ENCODE measurements at places on chromosomes 4 and X. TPM values are rescaled to one million over a fixed set of nuclear protein-coding genes. Genes with fewer than 3 reads are reported as not detected.

TLR1 gene
- total RNA-seq, result 6.9 TPM

ADH5 gene
- 69.8 TPM for total RNA-seq

SYP gene
- 0.14 TPM for total RNA-seq

VBP1 gene
- 79.0 TPM for total RNA-seq

FGFBP2 gene
- not detected for total RNA-seq

TCP11X2 gene
- total RNA-seq, result not detected

EMCN gene
- total RNA-seq, result 127 TPM

ARR3 gene
- total RNA-seq, result not detected

KIT gene
- 12.9 TPM for total RNA-seq

ABLIM2 gene
- 8.8 TPM for total RNA-seq

VCX3B gene
- not detected for total RNA-seq

ODAM gene
- total RNA-seq, result not detected

ABCG2 gene
- total RNA-seq, result 96.0 TPM

DIPK2B gene
- total RNA-seq, result 88.8 TPM

HSFX4 gene
- not detected for total RNA-seq

TAB3 gene
- total RNA-seq, result 10.3 TPM

HS3ST1 gene
- 0.17 TPM for total RNA-seq

GRIA2 gene
- total RNA-seq, result not detected

TRAM1L1 gene
- total RNA-seq, result 0.17 TPM

CD99L2 gene
- 39.0 TPM for total RNA-seq

HNRNPH2 gene
- total RNA-seq, result 90.0 TPM

DSPP gene
- total RNA-seq, result not detected

AWAT2 gene
- total RNA-seq, result 1.2 TPM

VEGFD gene
- total RNA-seq, result 0.17 TPM

MECP2 gene
- 34.9 TPM for total RNA-seq

DTHD1 gene
- not detected for total RNA-seq

TBC1D25 gene
- 11.6 TPM for total RNA-seq

EPGN gene
- 0.09 TPM for total RNA-seq

ENPEP gene
- total RNA-seq, result 0.14 TPM

TLR7 gene
- total RNA-seq, result not detected

HSFX1 gene
- total RNA-seq, result 0.47 TPM

ADH1C gene
- total RNA-seq, result not detected

PHEX gene
- 0.37 TPM for total RNA-seq

C4orf36 gene
- under 0.01 TPM for total RNA-seq

DCLK2 gene
- total RNA-seq, result 2.0 TPM

All from dermis blood vessel endothelial cell (primary cell).